ENCODE measurements at places on chromosomes 3 and 15. TPM values are rescaled to one million over a fixed set of nuclear protein-coding genes. Genes with fewer than 3 reads are reported as not detected.

GRCh38 chr3:28335246-28335645, 13.3 kb upstream of the ZCWPW2 start:
- no peak for DNase-seq

DNA sequence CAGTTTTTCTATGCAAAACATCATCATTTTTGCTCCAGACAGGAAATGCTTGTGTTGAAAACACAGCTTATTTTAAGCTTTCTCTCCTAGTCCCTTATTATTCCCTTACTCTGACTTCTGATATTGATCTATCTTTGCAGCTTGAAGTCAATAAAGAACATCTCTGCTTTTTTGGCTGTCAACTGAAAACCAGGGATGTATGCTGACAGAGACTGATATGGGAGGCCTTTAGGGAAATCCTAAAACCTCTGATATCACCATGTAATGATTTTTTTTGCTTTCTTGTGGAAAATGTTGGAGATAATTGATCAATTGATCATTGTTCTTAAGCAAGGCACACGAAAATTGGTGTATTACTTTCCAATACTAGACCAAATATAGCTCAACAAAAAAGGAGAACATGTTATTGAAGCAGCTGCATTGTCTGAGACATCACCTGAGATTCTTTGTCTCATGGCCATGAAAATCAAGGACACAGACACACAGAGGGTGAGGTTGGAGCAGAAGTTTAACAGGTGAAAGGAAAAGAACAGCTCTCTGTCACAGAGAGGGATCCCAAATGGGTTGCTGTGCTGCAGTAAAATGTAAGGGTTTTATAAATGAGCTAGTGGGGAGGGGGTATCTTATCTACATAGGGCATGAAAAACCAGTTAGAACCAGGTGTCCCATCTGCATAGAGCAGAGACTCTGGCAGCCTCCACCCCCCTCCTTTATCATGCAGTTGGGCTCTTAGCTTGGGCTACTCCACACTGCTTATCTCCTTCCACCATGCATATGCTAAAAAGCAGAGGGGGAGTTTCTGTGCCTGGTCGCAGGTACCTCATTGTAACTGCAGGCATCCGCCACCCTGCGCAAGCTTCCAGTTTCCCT, 17.0 kb upstream of the SENP7 start:
- DNase-seq = no peak

DNA sequence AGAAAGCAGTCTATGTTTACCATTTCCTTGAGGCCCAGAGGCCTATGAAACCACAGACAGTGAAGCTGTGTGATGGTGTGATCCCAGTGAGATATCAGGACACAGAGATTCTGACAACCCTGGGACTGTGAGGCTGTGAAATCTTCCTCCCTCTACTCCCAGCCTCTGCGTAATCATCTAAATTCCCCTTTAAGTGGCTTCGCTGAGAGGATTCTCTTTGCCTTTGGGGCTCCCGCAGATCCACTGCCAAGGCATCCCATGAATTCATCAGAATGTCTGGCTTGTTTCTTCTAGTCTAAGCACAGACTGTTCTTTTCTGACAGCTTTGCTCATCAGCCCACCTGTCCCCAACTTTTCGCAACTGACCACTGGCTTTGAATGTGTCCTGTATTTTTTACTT, 901.2 kb upstream of the NR2F2 start:
- DNase-seq = no peak

Gene DMXL2
- 112 TPM for polyA plus RNA-seq

DNA sequence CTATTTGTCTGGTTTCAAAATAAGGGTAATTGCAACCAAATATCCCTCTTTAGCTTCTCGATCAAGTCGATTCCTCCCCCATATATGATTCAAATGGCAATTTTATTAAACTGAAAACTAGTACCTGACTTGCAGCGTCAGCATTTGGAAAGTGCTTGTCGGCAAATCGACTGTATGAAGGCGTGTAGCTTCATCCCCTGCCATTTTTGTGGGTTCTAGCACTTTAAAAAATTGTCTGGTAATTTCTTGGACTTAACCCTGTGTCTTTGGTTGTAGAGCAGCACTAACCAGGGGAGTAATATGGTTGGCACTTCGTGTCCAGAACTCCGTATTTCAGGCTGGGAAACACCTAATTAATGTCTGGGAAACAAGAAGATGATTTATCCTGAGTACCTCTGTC, 573 bp downstream of the MME start:
- peak; percentile 6 for DNase-seq

All from right lung (tissue), 10 donors.